ENCODE measurements at places on chromosomes 2 and 18.

DNA sequence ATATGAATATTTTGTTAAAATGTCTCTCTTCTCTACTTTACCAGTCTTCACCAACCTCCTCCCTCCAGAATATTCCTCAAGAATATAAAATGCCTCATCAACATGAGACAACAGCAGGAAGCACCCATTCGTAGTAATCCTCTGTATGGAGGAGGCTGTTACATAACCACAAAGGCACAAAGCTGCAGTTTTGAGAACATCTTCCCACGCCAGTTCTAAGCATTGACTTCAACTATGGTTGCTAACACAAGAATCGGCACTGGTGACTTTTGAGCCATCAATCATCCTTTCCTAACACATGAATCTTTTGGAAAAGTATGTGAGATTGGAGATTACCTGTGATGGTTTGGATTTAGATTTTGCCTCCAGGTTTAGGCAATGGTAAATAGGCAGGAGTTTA, 54.9 kb upstream of the CYP1B1 start:
- DNase-seq, result no peak

DNA sequence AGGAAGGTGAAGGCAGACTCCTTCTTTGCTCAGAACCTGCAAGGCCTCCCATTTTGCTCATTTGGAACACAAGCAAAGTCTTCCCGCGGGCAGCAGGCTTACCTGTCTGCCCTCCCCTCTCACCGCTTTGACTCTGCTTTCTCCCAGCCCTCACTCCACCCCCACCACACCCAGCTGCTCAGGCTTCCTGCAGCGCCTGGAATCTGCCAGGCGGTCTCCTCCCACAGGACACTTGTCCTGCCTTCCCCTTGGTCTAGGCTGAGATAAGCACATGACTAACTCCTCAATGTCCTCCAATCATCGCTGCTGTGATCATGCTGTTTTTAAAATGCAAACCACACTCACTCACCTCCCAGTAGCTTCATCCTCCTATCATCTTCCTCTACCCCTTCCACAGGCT, 430.0 kb downstream of the ZNF516 start:
- no peak for DNase-seq

DNA sequence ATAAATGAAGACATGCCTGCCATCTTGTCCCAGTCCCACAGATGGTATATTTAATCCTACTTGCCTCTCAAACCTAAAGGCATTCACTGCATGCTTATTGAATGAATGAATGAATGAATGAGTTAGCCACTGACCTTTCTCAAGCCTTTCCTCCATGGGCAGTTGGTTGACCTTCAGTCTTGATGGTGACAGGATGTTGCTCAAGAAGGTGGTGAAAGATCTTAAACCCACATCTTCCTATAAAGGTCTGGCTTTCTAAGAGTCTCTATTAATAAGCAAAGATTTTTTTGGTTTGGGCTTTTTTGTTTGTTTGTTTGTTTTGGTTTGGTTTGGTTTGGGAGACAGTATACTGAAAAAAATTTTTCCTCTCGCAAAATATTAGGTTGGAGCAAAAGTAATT, 41.7 kb downstream of the KIAA2012 start:
- no peak for DNase-seq

DNA sequence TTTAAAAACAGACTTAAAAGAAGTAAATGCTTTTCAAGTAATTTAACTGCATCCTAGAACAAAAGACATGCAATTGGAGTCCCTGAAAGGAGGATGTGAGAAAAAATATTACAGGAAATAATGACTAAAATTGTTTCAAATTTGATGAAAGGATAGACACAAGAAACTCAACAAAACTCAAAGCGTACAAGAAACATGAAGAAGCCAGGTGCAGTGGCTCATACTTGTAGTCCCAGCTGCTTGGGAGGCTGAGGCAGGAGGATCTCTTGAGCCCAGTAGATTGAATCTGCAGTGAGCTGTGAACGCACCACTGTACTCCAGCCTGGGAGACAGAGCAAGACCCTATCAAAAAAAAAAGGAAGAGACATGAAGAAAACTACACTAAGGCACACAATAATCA, 118.1 kb upstream of the SLC39A10 start:
- DNase-seq, result no peak

All from AG04449 (cell line).